ENCODE measurements at places on chromosomes 2 and 18.

GRCh38 chr2:69767034-69767433 lies 25.1 kb downstream of the ANXA4 start:
- DNase-seq: no peak

GRCh38 chr2:8583400-8584173 lies 98.3 kb upstream of the ID2 start:
- DNase-seq: peak; percentile 64

- DNase-seq: no peak
Measured at GRCh38 chr2:121635371-121635770, 13.9 kb downstream of the CLASP1 start.

- no peak for DNase-seq
Measured at GRCh38 chr2:29108225-29108624, 7.0 kb upstream of the CLIP4 start.

GRCh38 chr2:206245265-206245672 lies 29.2 kb upstream of the ZDBF2 start:
- no peak for DNase-seq

DNA sequence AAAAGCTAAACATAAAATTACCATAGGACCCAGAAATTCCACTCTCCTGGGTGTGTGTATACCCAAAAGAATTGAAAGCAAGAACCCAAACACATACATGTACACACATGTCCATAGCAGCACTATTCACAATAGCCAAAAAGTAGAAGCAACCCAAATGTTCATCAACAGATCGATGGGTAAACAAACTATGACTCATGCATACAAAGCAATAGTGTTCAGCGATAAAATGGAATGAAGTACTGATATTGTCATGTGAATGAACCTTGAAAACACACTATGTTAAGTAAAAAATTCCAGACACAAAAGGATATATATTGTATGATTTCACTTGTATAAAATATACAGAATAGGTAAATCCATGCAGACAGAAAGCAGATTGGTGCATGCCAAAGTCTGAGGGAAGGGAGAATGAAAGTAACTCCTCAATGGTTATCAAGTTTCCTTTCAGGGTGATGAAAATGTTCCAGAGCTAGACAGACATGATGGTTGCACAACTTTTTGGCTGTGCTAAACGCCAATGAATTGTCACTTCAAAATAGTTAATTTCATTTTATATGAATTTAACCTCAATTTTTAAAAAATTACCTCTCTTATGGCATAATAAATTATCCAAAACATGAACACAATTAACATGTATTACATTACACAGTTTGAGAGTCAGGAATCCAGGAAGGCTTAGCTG lies 35.5 kb downstream of the GKN2 start:
- DNase-seq: no peak

- DNase-seq: no peak
Measured at GRCh38 chr2:126653109-126653508, 2.8 kb upstream of the GYPC start.

DNA sequence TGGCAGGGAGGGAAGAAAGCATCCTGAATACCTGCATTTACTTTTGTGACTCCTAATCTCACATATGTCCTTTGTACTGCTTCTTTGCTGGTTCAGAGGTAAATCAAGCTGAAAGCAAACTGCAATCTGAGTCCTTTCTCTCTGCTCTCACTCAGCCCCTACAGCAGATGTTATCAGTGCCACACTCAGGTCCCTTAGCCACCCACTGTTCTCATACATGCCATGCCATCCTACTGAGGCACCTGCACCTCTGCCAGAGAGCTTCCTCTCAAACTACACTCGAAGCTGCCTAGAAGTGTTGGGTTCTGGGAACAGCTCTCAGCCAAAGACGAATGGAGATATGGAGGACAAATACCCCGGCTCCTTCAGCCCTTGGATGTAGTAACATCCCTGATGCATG lies 244.5 kb downstream of the TXNL1 start:
- no peak for DNase-seq

DNA sequence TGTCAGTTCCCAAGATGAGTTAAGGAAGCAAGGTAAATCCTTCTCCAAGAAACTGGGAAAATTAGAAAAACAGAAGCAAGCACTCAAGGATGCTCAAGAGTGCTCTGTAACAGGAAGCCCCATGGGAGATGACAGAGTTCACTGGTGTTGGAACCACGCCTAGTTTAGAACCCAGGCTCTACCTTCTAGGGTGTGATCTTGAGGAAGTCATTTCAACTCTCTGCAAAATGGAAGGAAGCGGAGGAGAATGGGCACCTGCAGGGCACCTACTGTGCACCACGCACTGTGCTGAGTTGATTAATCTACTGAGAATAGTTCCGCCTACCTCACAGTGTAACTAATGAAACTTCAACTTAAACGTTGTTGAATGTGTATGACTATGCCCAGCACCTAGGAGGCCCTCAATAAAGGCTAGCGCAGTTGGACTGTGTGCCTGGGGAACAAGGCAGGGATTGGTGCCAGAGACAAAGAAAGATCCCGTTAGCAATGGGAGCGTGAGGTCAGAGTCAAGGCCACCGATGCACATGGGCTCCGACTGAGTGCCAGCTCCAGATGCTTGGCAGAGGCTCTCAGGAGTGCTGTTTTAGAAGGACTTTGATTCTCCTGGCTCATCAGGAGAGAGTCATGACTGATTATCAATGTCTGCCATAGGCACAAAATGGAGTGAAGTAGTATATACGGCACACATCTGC lies 93.7 kb downstream of the MAPK4 start:
- DNase-seq: no peak

GRCh38 chr18:63234841-63235240 lies 84.7 kb downstream of the BCL2 start:
- DNase-seq: no peak

DNA sequence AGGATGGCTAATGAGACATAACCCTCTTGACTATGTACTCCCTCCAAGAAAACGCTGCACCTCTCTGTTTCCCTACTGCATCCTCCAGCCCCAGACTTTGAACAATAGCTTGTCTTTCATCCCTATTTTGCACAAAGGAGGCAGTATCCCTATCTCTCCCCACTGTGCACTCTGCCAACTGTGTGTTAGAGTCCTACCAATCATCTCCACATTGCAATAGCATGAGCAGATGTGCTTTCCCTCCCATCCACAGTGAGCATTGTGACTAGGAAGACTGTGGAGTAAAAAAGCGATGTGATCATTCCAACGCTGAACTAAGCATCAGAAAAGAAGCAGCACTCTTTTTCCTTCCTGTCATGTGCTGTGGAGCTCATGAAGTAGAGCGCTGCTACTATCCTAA lies 206.3 kb upstream of the GULP1 start:
- no peak for DNase-seq
